ENCODE measurements at places on chromosomes 6 and 20.

DNA sequence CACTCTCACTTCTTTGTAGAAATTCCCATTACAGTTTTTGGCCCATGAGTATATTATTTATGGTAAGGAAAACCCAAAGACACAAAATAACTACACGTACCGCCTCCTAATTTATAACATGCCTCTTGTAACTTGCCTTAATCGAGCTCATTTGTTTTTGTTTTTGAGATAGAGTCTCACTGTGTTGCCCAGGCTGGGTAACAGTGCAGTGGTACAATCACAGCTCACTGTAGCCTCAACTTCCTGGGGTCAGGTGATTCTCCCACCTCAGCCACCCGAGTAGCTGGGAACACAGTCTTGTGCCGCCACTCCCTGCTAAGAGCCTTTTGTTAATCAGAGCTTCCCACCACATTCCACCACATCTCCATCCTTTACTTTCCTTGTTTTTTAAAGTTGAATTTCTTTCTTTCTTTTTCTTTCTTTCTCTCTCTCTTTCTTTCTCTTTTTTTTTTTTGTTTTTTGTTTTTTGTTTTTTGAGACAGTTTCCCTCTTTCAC is 15.5 kb downstream of the ASIP start:
- DNase-seq = no peak

GRCh38 chr6:132790450-132790849 is 8.0 kb downstream of the SLC18B1 start:
- no peak for DNase-seq

DNA sequence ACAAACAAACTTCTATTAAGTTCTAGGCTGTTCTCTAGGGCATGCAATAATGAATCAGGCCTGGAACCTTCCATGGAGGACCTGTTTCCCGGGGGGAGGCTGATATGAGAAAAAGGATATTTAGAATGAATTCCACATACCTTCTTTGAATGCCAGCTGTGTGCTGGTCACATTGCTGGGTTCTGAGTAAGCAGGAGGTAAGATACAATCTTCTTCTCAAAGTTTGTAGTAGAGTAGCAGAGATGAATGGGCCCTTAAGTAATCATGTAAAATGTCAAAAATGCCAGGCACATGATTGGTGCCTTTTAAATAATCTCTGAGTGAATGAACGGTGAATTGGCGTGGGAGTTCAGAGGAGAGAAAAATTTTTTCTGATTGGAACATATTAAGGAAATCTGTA is 47.4 kb downstream of the TGM2 start:
- no peak for DNase-seq

DNA sequence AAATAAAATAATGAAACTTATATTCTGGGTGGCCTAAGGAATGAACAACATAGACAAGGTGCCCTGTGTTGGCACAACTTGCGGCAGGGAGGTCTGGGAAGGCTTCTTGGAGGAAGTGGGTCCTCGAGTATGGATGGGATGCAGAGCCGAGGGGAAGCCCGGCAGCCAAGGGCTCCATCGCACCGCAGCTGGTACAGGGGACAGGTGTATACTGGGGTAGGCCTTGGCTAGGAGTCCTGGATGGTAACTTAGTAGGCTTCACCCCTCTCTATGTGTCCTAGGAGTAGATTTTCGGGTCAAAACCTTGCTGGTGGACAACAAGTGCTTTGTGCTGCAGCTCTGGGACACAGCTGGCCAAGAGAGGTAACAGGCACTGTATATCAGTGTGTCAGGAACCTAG is 28.0 kb downstream of the RAB44 start:
- no peak for DNase-seq

- no peak for DNase-seq
These were observed 4.2 kb downstream of the CLIC5 start for GRCh38 chr6:46011188-46012085.

- DNase-seq = no peak
These were observed 131.7 kb downstream of the BFSP1 start for GRCh38 chr20:17399303-17399985.

DNA sequence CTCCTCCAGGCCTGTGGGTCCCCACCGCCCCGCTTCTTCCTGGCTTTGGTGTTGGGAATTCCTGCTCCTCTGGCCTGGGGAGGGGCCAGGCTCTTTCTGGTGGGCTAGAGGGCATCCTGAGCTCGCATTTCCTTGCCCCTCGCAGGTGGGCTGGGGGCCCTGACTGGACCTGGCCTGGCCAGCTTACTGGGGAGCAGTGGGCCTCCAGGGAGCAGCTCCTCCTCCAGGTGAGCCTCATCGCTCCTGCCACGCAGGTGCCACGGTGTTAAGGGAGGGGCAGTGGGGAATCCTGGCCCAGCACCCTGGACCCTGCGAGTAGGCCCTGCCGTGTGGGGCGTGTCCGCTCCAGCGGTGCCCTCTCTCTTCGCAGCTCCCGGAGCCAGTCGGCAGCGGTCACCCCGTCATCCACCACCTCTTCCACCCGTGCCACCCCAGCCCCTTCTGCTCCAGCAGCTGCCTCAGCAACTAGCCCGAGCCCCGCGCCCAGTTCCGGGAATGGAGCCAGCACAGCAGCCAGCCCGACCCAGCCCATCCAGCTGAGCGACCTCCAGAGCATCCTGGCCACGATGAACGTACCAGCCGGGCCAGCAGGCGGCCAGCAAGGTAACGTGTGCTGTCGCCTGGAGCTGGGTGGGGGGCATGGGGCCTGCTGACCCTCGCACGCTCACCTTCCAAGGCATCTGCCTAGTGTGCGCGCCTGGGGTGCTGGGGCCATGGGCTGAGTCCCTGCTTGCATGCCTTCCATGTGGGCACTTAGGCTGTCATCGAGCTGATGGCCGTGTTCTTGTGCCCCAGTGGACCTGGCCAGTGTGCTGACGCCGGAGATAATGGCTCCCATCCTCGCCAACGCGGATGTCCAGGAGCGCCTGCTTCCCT is 4.7 kb downstream of the ADRM1 start:
- DNase-seq = no peak

DNA sequence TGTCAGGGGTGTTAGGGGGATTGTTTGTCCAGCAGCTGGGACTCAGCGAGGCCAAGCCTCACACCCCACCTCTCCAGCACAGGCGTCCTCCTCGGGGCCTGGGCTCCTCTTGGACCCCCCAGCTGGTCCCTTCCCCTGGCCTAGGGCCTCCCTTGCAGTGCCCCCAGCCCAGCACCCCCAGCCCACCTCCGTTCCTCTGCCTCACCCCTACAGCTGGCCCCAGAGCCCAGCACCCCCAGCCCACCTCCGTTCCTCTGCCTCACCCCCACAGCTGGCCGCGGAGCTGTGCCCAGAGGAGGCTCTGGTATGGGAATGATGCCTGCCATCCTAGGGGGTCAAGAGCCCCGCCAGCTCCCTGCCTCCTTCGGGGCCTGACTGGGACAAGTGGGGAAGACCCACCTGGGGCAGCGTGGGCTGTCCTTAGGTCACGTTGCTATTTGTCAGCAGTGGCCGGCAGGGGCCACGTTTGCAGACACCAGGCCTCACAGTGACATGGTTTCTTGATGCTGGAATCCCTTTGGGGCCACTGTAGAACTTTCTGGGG is 7.9 kb upstream of the COL20A1 start:
- DNase-seq = no peak

GRCh38 chr6:142756215-142756630 is 188.8 kb downstream of the HIVEP2 start:
- peak; percentile 9 for DNase-seq

- no peak for DNase-seq
These were observed 56.2 kb downstream of the AGPAT4 start for GRCh38 chr6:161217628-161218027.

DNA sequence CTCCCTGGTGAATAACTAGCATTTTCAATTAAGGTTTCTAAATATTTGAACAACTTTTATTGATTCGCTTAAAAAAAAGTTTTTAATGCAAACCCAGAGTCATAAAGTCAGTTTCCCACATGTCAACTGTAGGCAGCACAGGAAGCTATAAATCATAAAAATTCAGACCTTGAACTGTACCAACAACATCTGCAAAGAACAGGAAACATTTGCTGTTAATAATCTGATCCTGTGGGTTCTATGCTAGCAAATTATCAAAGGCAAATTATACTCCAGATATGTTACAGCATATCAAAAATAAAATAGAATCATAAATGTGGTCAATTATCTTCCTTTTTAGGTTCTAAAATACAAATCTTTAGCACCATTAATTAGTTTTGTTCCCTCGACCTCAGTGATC is 16.6 kb upstream of the MAP7 start:
- DNase-seq = no peak

DNA sequence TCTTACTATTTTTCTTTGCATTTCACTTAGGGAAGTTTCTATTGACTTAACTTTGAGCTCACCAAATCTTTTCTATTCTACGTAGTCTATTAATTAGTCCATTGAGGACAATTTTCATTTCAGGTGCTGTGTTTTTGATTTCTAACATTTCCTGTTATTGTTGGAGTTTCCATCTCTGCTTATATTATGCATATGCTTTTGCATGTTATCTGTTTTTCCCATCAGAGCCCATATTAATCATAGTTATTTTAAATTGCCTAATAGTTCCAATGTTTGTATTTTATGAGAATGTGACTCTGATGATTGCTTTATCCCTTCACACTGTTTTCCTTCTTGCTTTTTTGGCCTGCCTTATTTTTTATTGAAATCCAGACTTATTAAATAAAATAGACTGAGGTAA is 414.5 kb upstream of the OPRM1 start:
- DNase-seq = no peak

DNA sequence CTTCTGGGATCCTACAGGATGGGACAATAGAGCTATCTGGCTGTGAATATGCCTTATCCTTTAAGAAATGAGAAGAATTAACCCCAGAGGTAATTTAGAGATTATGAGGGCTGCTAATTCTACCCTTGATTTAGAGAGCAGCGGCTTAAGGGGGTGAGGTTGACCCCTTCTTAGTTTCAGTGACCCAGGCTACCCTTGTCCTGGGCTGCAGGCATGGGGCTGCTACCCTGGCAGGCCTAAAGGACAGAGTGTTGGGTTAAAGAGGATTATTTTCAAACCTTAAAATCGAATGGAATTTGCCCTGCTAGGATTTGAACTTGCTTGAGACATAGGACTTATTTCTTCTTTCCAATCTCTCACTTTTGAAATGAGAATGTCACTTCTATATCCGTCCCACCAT is 1343.4 kb downstream of the HACE1 start:
- DNase-seq = no peak

GRCh38 chr6:149060985-149061760 is 256.3 kb upstream of the TAB2 start:
- no peak for DNase-seq

GRCh38 chr6:89122625-89123024 is 4.8 kb upstream of the SRSF12 start:
- no peak for DNase-seq

Data from fibroblast of gingiva (primary cell).